ENCODE measurements at places on chromosomes 13 and 19.
A peak's percentile ranks its signal among the peaks of the same experiment; 100 is the strongest.

DNA sequence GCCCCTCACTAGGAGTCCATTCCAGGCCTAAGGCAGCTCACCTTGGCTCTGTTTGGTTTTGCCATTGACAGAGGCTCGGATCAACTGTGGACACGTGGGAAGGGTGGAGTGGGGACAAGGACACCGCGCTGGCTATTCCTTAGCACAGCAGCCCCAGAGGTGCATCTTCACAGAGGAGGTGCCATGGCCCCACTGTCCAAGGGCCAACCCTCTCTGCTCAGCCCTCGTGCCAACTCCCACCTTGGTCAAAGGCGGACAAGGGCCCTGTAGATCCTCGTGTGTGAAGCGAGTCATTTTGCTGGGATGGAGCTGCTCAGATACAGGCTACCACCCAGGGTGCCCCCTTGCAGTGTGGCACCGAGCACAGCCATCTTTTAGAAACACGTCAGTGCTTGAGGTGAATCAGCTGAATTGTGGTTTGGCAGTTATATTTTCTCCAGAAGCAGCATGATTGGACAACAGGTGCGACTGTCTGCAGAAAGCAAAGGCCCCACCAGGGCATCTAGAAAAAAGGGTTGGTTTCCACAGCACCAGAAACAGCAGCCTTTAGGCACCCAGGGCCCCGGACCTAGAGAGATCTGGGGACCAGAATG lies 192.1 kb upstream of the GPR12 start:
- DNase-seq = no peak

GRCh38 chr13:76730220-76730619 lies 156.0 kb downstream of the KCTD12 start:
- peak; percentile 23 for DNase-seq

DNA sequence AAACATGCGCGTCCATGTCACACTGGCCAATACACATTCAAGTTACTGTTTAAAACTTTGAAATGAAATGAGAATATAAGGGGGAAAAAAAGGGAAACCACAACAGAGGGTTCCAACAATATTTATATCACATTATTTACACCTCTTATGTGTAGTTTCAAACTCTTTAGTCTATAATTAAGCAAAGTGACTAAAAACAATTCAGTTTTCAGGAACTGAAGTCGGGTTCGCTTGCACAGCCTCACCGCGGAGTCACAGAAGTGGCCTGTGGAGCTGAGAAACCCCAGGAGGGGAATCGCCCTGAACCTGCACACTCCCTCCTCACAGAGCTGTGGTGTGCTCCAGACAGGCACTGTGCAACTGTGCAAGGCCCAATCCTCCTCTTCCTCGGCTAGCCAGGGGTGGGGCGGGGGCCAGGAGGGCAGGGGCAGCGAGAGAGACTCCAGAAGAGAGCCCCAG lies 75.9 kb downstream of the STK24 start:
- DNase-seq = no peak

GRCh38 chr13:91467236-91467635 lies 68.8 kb downstream of the GPC5 start:
- DNase-seq = no peak

DNA sequence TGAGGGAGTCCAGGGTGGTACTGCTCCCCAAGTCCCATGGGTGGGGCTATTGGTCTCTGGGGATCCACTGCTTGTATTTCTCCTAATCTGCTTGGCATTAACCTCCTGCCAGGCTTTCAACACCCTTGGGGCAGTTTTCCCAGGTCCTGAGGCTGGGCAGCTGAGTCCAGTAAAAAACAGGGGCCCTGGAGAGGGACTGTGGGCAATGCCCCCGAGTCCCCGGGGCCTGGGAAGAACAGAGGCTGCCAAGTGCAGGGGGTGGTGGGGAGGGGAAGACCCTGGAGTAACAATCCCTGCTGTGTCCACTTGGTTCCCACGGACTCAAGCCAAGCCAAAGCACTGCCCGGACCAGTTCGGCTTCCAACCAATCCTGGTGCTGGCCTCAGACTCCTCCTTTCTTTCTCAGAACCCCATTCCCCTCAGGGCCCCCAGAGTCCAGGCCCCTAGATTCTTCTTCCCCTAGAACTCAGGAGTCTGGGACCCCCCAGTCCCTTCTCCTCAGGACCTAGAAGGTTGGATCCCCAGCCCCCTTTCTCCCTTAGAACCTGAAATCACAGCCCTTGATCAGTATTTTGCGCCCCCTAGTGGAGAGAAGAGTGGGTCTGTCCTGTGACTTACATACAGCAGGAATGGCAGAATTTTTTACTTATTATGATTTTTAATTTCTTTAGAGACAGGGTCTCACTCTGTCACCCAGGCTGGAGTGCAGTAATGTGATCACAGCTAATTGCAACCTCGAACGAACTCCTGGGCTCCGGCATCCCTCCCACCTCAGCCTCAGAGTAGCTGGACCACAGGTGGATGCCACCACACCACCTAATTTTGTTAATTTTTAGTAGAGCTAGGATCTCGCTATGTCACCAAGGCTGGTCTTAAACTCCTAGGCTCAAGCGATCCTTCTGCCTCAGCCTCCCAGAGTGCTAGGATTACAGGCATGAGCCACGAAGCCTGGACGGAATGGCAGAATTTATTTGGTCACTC lies 3.7 kb upstream of the CLPTM1 start:
- DNase-seq = peak; percentile 76

- peak; percentile 61 for DNase-seq
Observed at GRCh38 chr13:36979361-36980050, 19.6 kb downstream of the ALG5 start.

DNA sequence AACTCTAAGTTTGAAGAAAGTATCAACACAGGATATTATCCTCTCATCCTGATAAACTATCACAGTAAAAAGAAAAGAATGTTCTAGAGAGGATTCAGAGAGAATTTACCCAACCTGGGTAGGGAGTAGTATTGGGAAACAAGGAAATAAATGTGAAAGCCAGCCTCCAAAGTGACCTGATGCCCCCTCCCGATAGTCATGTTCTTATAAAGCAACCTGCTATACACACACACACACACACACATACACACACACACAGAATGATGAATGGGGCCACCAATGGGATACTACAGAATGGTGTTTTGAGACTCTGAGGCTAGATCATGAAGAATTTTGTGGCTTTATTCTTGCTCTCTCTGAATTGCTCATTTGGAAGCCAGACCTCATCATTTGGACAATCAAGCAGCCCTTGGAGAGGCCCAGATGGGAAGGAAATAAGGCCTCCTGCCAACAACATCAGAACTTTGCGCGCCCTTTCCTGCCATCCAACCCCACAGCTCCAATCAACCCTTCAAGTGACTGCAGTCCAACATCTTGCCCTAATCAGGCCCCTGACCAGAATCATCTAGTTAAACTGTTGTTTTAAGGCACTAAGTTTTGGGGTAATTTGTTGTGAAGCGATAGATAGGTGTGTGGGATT lies 807.9 kb upstream of the ARGLU1 start:
- DNase-seq = no peak

DNA sequence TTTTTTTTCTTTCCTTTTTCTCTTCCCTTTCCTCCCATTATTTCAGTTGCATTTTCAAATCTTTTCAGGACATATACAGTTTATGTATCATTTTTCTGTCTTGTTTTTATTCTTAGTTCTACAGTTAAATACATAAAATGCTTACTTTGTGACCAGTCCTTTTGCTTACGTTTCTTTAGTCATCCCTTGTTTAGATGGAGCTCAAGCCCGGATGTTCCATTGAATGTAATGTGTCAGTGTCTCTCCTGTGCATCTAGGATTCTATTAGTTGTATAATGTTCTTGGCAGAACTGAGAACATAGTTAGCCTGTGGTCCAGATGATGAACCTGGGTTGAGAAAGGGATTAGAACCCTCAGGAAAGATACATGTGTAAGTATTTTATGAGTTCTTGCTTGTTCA lies 17.8 kb downstream of the WASF3 start:
- no peak for DNase-seq

DNA sequence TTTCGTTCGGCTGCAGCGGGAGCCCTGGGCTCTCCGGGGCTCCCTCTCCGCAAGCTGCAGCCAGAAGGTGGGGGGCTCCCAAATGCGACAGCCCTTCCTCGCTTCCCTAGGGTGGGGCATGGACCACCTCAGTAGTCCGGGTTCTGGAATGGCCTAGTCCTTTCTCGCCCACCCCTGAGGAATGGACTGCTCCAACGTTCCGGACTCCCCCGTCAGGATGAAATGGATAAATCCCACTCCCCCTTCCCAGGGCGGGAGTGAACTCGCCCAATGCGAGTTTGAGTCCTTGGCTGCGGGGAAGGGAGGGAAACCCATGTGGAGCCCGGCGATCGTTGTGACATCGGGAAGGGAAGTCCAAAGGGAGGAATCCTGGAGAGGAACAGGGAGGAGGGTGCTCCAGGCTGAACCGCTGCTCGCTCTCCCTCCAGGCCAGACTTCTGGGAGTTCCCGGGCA lies 5.5 kb downstream of the HRC start:
- peak; percentile 93 for DNase-seq

DNA sequence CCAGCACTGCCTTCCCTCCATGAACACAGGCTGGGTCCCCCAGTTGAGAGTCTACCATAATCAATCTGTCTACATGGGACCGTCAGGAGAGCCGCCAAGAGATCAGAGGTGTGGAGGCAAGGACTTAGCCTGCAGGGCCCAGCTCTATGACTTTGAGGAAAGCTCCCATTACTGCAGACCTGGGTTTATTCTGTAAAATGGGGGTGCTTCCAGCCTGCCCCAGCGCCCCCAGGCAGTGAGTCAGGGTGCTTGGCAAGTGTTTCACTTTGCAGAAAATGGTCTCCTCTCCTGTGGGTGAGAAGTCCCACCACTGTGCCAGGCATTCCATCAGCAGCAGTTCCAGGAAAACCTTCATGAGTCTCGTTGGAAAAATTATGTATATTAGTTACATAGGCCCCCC lies 75.5 kb upstream of the VSTM2B start:
- no peak for DNase-seq

DNA sequence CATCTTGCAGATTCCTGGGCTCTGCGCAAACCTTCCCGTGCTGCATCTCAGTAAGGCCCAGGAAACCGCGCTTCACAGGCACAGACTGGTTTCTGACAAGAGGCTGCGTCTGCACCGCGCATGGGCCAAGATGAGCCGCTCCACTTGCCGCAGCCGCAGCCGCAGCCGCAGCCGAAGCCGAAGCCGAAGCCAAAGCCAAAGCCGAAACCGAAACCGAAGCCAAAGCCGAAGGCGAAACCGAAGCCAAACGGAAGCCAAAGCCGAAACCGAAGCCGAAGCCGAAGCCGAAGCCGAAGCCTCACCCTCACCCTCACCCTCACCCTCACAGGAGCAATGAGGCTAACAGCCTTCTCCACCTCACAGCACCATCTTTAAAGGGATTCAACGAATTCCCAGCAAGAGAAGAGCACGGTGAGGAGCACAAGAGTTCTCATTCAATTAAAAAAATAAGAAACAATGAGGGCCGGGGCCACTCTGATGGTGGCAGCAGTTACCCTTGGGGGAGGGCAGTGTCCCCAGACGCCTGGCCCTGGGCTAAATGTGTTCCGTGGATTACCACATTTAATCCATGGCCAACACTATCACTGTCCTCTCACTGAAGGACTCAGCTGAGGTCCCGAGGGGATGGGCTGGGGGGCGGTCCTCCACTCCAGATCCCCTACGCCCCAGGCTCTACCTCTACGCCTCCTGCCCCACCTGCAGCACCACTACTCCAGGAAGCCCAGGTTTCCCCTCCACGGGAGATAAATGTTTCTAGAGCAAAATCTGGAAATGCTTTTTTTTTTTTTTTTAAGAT lies 29.1 kb downstream of the ZNF787 start:
- no peak for DNase-seq

DNA sequence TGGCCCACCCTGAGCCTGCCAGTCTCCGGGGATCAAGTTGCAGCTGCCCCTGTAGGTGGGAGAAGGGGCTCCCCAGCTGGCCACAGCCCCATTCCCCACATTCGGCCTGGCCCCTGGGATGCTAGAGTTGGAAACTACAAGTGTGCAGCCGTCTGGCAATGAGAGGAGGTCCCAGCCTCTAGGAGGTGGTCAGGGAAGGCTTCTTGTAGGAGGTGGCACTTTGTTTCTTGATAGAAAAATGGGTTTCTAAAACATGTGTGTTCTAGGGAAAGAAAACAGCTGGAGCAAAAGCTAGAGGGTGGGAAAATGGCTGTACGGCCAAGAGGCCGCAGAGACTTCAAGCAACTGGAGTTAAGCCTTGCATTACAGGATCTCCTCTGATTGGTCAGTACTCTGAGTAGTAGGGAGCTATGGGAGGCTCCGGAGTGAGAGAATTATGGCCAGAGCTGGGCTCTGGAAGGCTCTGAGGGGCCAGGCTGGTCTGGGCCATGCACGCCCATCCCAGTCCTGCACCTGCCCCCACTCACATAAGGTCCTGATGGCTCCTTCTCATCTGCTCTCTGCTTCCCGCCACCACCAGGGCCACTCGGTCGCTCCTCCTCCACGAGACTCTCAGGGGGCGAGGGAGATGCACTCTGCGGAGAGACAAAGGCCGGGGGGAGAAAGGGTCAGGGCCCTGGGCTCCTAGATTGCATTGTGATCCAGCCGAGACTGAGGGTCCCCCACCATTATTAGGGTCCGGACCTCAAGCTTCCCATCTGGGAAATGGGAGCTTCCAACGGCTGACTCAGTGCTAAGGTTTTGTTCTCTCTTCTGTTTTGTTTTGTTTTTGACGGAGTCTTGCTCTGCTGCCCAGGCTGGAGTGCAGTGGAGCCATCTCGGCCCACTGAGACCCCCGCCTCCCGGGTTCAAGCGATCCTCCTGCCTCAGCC lies 13.7 kb downstream of the TLE2 start:
- no peak for DNase-seq

- DNase-seq = no peak
Observed at GRCh38 chr13:27276188-27276587, 5.6 kb downstream of the RASL11A start.

GRCh38 chr19:18364826-18365528 lies 21.0 kb upstream of the GDF15 start:
- DNase-seq = peak; percentile 99

DNA sequence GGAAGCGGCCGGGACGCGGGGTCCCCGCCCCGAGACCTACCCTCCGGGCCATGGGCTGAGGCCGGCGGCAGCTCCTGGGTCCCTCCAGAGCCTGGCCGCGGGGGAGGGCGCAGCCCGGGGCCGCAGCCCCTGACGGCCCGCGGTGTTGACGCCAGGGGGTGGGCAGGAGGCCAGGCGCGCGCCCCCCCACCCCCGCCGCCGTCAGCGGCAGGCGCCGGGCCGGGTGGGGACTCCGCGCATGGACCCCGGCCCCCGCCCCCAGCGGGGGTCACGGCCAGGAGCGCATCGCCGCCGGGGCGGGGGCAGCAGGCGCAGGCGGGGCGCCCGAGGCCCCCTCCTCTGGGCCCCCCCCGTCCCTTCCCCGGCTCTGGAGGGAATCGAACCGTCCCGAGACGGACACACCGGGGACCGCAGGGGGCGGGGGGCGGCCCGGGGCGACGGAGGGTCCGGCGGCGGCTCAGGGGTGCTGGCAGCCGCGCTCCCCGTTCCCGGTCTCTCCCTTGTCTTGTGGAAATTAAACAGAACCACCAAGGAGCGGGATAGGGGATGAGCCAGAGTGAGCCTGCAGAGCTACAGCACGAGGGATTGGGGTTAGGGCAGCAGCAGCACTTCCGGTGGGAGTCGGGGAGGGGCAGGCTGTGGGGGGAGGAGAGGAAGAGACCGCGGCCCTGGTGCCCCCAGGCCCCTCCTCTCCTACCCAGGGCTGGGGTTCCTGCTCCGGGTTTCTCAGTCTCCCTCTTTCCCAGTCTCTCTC lies at the start of gene MEIS3:
Gene MEIS3, minus strand, starts transcription at position 498 of the 754 bp plus-strand sequence. Its CDS starts 446 bp downstream, at position 52.
- peak; percentile 15 for DNase-seq

GRCh38 chr19:52786078-52786463 lies 520 bp downstream of the ZNF600 start:
- no peak for DNase-seq

GRCh38 chr19:45446295-45446694 lies 21.5 kb upstream of the FOSB start:
- DNase-seq = peak; percentile 48
